ENCODE measurements at places on chromosomes 6 and 20. TPM values are rescaled to one million over a fixed set of nuclear protein-coding genes. Genes with fewer than 3 reads are reported as not detected.

PHACTR1 gene
- 0.49 TPM for total RNA-seq

TFAP2A gene
- not detected for total RNA-seq

SCRT2 gene
- not detected for total RNA-seq

TRIM31 gene
- not detected for total RNA-seq

WFDC5 gene
- total RNA-seq, result not detected

TFAP2D gene
- not detected for total RNA-seq

GHRH gene
- not detected for total RNA-seq

LY6G6F gene
- total RNA-seq, result not detected

DPPA5 gene
- not detected for total RNA-seq

RBM24 gene
- 1.9 TPM for total RNA-seq

MRPS18A gene
- 22.6 TPM for total RNA-seq

GABRR1 gene
- total RNA-seq, result not detected

ENPP5 gene
- total RNA-seq, result 5.3 TPM

DCDC2 gene
- not detected for total RNA-seq

TREM2 gene
- total RNA-seq, result not detected

C2 gene
- 4.4 TPM for total RNA-seq

ADISSP gene
- 37.7 TPM for total RNA-seq

PLA2G7 gene
- not detected for total RNA-seq

PPIL6 gene
- total RNA-seq, result 0.65 TPM

PNLDC1 gene
- total RNA-seq, result not detected

Data from fibroblast of the aortic adventitia (primary cell).